Activated T-helper 2 cell treated with anti-CD3 and anti-CD28 coated beads, Interferon-gamma antibody, Interleukin-2, Interleukin-4, amounts not matched to agents 10 μg/mL and 5 μg/mL and 100 μg/mL, durations not matched to agents 14 hours and 24 hours and 36 hours (primary cell): ENCODE measurements at places on chromosomes 1 and 21. TPM values are rescaled to one million over a fixed set of nuclear protein-coding genes. Genes with fewer than 3 reads are reported as not detected.

Gene PLCH2
- total RNA-seq: 2.6 and 2.8 TPM in 2 replicates

Gene LY9
- total RNA-seq: 0.28 and 0.34 TPM in 2 replicates

- peaks cover 3% of the 10 kb centered on the region for H3K4me1 ChIP-seq
- no peak for DNase-seq
- no peak overlapping the region for H3K27ac ChIP-seq
- no peaks in the 10 kb centered on the region for H3K36me3 ChIP-seq
These were observed 1.3 kb upstream of the BLACAT1 start for GRCh38 chr1:205456868-205457745.

DNA sequence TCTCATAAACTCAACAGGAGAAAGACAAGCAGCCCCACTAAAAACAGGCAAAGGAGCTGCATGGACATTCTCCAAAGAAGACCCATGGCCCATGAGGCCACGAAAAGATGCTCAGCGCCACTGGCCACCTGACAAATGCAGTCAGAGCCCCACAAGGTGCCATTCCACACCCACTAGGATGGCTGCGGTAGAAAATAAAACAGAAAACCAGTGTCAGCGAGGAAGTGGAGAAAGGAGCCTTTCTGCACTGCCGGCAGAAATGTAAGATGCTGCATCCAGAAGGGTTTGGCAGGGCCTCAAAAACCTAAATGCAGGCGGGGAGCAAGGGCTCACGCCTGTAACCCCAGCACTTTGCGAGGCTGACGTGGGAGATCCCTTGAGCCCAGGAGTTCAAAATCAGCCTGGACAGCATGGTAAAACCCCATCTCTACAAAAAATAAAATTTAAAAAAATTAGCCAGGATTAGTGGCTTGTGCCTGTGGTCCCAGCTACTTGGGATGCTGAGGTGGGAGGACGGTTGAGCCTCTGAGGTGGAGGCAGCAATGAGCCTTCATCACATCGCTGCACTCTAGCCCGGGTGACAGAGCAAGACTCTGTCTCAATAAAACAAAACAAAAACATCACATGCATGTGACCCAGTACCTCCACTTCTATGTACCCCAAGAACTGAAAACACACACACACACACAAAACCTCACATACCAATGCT is 4.2 kb downstream of the WNT9A start:
- no peak overlapping the region for H3K4me3 ChIP-seq
- H3K4me1 ChIP-seq: peaks cover 3% of the 10 kb centered on the region
- peaks cover 18% of the 10 kb centered on the region for H3K27me3 ChIP-seq
- DNase-seq: no peak
- no peaks in the 10 kb centered on the region for H3K36me3 ChIP-seq
- H3K27ac ChIP-seq: no peak overlapping the region

Gene CD247
- total RNA-seq: 193 and 196 TPM in 2 replicates

- peaks cover 4% of the 10 kb centered on the region for H3K4me1 ChIP-seq
- H3K4me3 ChIP-seq: no peak overlapping the region
- peaks cover 3% of the 10 kb centered on the region for H3K27me3 ChIP-seq
- H3K27ac ChIP-seq: no peak overlapping the region
- H3K36me3 ChIP-seq: no peaks in the 10 kb centered on the region
- DNase-seq: no peak
These were observed 16.1 kb downstream of the NAV1 start for GRCh38 chr1:201554789-201555592.

DNA sequence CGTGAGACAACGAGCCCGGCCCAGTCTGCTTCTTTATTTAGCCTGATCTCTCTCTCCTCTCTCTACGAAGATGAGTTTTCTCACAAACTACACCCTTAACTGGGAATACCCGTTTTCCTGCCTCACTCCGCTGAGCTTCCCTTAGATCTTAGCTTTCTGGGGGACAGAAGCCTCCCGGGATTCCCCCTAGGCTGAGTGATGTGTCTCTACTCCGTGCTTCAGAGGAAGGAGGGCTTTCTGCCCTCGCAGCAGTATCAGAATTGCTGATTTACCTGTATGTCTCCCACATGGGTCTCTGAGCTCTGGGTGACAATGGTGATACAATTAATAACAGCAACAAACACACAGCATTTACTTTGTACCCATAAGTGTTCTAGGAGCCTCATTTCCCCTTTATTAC is 1.0 kb downstream of the ZBTB17 start:
- peak overlapping the region; percentile 84 for H3K4me3 ChIP-seq
- DNase-seq: no peak
- peaks cover 40% of the 10 kb centered on the region for H3K36me3 ChIP-seq
- H3K27me3 ChIP-seq: no peaks in the 10 kb centered on the region

DNA sequence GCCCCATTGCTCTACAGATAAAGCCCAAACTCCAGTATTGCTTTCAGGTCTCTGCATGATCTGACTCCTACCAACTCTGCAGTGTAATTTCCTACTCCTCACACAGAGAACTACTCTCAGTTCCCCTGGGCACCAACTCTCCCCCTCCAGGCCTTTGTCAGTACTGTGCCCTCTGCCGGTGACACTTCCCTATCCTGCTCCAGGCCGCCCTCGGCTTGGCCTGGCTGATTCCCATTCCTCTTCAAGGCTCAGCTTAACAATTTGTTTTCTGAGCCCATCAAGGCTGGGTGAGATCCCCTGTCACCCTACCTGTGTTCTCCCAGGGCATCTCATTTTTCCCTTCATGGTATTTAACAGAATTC is 2.6 kb downstream of the SLAMF8 start:
- H3K4me1 ChIP-seq: peaks cover 38% of the 10 kb centered on the region
- peaks cover 5% of the 10 kb centered on the region for H3K36me3 ChIP-seq
- no peak overlapping the region for H3K27ac ChIP-seq
